Transverse colon (tissue), 4 donors: ENCODE measurements at places on chromosomes 2 and 18.

GRCh38 chr2:106107509-106108131 lies 86.5 kb downstream of the UXS1 start:
- no peak for DNase-seq

- no peak for DNase-seq
Measured at GRCh38 chr2:197054437-197054836, 127.9 kb upstream of the PGAP1 start.

DNA sequence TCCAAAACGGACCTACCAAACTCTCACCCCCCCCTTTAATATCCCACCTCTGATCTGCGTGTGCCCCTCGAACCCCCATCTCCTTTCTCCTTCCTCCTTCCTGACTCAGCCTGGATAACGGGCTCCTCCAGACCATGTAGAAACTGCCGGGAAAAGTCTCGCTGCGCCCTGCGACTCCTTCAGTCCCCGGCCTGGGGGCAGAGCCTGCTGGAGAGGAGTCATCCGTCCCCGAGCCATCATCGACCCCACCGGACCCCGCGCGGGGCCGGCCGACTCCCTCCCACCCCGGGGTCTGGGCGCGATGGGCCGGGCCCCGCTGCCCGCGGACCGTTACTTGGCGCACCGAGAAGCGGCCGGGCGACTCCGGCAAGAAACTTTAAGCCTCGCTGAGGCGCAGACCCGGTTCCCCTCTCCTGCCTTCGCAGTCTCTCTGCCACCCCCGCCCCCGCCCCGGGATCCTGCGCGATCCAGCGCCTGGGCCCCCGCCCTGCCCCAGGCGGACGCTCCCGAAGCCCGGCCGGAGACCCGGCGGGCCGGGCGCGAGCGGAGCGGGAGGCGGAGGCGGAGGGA lies 3.4 kb downstream of the ZEB2 start:
- no peak for DNase-seq

DNA sequence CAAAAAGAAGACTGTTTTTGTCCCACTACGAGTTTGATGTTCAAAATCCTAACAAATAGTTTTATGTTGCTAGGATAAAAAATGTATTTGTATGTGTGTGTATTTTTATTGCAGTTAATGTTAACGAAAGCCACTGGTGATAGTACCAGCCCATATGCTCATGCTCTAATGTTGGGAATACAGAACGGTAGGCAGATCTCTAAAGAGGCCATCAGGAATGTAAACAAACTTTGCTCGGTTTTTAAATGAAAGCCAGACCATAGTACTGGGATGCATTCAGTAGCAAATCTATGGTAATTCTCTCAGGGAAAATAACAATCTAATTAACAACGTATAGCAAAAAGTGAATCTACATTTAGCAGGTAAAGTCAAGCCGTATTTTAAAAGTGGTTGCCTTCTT lies 208.1 kb downstream of the NEDD4L start:
- no peak for DNase-seq

DNA sequence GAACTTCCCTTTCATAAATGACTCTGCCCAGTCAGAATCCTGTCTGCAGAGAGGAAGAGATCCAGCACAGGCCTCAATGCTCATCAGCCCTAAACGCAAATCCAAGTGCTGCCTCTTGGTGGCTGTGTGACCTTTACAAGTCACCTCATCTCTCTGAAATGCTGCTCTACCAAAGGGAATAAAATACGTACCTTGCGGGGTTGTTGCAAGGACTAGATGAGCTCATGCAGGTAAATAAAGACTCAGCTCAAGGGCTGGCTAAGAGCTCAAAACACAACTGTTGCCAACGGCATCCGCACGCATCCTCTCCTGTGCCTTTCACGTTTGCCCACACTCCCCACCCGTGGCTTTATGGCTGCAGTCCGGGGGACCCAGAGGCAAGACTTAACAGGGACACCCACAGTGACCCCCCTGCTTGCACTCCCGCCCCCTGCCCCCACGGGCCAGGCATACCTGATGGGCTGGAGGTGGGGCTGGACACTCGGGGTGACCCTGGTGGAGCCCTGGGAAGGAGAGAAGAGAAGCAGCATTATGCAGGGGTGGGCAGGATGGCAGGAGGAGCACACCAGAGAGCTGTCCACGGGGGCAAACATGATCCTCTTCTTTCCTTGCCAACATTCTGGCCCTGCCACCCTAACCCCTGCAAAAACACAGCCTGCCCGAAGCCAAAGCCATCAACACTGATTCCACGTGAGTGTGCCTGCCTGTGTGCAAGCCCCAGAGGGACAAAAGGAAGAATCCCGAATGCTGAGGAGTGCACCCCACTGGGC lies 102.6 kb downstream of the TNS1 start:
- no peak for DNase-seq

- DNase-seq: no peak
Measured at GRCh38 chr2:201148434-201148990, 32.5 kb downstream of the CFLAR start.

DNA sequence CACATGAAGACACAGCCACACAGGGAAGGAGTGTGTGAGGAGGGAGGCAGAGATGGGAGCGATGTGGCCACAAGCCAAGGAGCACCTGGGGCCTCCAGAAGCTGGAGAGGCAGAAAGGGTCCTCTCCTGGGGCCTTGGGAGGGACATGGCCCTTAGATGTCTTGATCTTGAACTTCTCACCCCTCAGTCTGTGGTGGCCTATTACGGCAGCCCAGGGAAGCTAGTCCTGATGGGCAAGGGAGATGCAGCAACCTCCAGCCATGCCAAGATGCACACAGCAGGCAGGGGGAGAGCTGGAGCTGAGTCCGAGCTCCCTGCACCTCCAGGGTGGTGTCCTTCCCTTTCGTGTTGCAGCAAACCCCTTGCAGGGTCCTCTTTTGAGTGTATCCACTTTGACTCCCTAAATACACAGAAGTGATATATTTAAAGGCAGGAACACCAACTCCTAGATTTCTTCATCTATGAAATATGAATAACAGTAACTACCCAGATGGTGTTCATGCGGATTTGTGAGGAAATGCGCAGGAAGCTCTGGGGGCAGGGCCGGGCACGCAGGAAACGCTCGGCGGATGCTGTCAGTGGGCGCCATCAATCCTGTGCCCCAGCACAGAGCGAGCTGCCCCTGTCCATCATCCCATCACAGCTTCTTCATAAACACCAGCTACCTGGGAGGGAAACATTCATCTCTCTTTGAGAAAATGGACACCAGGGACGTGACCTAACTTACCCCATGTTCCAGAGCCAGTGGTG lies 230.4 kb upstream of the MYT1L start:
- no peak for DNase-seq

GRCh38 chr2:235051436-235052260 lies 99.8 kb downstream of the SH3BP4 start:
- no peak for DNase-seq

DNA sequence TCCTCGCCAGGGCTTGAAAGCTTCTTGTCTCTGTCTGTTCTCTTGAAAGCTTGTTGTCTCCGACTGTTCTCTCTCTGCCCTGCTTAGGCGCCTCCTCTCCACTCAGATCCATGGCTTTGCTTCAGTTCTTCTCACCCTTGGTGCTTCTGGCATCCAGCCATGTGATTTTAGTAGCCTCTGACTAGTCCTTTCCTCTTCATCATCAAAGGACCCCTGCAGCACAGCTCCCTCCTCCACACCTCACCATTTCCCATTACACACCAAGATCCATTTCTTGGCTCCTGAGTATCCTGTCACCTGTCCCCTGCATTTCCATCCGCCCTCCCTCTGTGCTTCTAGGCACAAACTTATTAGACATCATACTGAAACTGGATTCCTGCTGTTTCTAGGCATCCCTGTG lies 59.4 kb downstream of the ZNF236 start:
- no peak for DNase-seq

GRCh38 chr18:29418136-29418535 lies 1241.2 kb upstream of the CDH2 start:
- no peak for DNase-seq

GRCh38 chr2:106561356-106561755 lies 74.2 kb downstream of the CD8B2 start:
- no peak for DNase-seq

DNA sequence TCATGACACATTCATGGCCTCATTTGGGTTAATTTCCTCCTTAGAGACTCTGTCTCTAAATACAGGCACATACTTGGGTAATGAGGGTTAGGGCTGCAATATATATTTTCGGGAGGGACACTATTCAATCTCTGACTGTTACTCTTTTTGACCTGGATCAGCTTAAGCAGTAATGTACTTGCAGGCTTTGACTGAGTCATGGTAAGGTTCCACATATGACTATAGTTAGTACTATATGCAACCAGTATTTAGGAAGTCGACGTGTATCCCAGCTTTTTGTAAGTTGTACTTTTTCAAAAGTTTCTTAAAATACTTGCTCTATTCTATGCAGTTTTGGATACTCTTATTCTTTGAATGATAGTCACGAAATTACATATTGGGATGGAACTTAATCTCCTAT lies 37.2 kb upstream of the CDH19 start:
- DNase-seq: no peak

GRCh38 chr2:237486819-237487448 lies at the start of gene MLPH:
Gene MLPH, plus strand, starts transcription at chr2:237487251. Its CDS starts 6,176 bp downstream, at chr2:237493427.
- DNase-seq: peak; percentile 68

GRCh38 chr2:239274391-239275043 lies 126.3 kb downstream of the HDAC4 start:
- DNase-seq: peak; percentile 36

DNA sequence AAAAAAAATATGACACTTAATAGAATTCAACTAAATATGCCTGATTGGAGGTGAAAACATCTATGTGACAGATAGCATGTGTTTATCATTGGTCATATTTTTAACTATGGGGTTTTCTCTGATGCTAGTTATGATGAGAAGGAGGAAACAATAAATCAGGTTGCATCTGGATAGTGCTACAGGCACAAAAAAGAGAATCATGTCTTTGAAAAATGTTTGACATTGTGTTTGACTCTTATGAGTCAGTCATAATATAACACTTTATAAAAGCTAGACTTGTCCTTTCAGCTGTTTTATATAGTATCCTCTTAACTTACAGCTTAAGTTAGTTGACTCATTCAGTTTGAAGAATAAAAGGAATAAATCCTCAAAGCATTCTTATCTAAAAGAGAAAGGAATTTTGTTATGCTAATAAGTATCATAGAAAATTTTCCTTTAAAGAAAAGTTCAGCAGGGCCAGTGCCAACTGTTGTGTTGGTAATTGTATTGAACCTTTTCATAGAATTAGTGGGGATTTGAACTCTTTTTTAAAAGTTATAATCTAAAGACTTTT lies 78.4 kb upstream of the UBXN4 start:
- no peak for DNase-seq

GRCh38 chr2:46502291-46502885 lies 23.0 kb downstream of the TMEM247 start:
- no peak for DNase-seq

GRCh38 chr18:6056171-6056910 lies 161.0 kb upstream of the TMEM200C start:
- DNase-seq: no peak

GRCh38 chr18:57081899-57082298 lies 65.0 kb upstream of the BOD1L2 start:
- no peak for DNase-seq

DNA sequence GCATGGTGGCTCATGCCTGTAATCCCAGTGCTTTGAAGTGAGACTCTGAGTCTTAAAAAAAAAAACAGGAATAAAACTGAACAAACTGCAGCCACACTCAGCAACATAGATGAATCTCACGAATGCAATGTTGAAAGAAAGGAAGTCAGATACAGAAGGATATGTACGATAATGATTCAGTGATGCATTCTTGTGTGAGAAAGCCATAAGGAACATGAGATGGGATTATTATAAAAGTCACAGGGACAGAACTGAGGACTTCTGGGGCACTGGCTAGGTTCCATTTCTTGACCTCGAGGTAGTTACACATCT lies 56.9 kb upstream of the SMAD2 start:
- no peak for DNase-seq

DNA sequence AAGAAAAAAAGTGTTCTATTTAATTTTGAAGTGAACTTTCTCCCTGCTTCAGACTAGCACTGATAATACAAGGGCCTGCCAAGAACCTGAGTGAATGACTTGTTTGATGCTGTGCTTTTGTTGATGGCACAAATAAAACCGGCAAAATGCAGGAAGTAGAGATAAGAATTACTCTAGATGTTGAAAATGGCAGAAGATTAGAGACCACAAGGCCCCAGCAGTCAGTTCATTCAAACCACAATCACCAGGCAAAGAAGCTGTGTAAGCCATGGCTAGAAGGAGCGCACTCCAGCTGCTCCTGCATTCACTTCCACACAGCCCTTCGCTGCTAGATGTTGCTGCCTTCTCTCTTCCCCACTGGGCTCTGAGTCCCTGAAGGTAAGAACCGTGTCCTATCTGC lies 297.1 kb downstream of the AGPS start:
- DNase-seq: no peak

GRCh38 chr2:74532222-74532621 lies 2.5 kb downstream of the HTRA2 start:
- no peak for DNase-seq

DNA sequence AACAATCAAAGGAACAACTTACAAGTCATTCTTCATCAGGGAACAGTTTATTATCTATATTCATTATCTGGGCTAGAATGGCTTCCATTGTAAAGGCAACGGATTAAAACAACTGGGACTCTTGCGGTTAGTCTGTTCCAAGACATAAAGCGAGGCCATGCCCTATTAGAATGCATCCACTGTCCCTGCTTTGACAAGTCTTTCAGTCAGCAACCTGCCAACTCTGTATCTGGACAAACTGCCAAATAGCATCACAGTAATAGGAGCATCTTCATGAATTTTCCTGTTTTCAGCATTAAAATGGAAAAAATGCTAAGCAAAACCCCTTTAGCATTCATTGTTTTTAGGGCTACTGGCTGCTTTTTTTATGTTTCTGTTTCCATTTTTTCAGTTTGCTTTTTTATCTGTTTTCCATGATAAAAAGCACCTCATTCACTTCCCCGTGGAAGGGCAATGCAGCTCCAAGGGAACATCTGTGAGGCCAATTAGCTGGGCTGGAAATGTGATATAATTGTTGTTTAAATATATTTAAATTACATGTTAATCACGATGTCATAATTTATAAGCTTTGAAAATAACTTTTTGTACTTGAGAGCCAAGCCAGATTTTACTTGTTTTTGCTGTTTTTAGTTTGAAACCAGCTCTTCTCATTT lies 834.3 kb downstream of the CPS1 start:
- no peak for DNase-seq

DNA sequence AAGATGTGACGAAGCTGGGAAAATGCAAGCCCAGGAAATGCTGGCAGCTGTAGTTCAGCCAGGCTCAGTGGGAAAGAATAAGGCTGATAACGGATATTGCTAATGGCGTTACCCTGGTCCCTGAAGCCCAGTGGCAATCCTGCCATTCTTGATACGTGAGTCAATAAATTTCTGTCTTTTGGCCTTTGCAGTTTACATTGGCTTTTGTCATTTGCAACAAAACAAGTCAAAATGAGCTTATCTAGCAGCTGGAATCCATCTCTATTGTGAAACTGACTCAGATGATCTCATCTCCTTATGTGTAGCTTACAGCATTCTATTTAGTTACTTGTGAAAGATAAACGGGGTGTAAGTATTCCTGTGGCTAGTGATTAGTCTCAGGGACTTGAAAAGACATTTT lies 43.8 kb downstream of the ARL6IP6 start:
- DNase-seq: no peak

DNA sequence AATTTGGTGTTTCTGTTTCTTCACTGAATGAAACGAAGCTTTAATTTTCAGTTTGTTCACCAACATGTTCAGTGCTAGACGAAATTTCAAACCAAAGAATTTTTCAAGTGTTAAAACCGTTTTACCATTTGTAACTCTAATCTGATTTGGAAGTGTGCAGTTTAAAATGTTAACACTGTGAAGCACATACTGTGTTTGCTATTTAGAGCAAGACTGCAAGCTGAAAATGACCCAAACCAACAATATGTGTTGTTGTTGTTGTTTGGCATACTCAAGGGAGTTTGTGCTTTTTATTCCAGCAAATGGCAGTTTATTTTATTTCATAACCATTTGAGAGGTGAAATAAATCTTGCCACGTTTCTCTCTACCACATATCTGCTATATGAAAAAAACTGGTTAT lies 128.4 kb upstream of the CDH7 start:
- no peak for DNase-seq
